ENCODE measurements at places on chromosomes 11 and 22.

GRCh38 chr22:17964643-17965042 lies 59.7 kb downstream of the MICAL3 start:
- no peak for DNase-seq
- H3K36me3 ChIP-seq: peaks cover 2% of the 10 kb centered on the region
- H3K4me3 ChIP-seq: no peak overlapping the region

- H3K27me3 ChIP-seq: no peaks in the 10 kb centered on the region
- H3K36me3 ChIP-seq: no peaks in the 10 kb centered on the region
- H3K4me1 ChIP-seq: no peaks in the 10 kb centered on the region
- H3K27ac ChIP-seq: no peak overlapping the region
- no peak overlapping the region for H3K4me3 ChIP-seq
Measured at GRCh38 chr11:39732001-39732400, 1727.5 kb downstream of the LRRC4C start.

DNA sequence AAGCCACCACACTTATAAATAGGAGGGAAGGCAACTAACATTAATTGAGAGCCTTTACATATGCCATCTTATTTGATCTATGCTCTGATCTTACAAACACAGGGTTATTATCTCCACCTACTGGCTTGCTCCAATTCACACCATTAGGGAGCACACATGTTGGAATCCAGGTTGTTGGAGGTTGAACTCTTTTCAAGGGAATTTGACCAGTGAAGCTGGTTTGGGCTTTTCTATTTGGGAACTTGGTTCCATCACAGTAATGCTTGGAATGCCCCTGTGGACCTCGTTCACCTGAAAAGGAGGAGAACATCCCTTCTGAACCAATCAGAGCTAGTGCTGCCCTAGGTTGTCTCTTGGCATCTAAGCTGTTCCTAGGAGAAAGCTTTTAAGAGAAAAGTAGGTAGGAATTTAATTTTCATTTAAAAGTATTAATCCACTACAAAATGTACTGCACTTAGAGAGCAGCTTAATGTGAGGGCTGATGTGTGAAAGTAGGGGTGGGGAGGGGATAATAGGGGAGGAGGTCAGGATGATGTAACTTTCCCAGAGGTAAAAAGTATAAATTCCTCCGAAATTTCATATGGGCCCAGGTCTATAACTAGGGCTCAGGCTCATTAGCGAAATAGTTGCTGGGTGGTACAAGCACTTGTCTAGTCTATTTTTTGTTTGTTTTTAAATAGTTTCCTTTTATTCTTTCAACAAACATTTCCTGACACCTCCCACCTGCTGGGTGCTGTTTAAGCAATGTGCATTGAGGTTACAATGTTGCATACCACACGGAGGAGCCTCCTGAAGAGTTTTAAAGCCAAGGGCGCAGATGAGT lies 7.6 kb upstream of the MICAL2 start:
- H3K27ac ChIP-seq: no peak overlapping the region
- DNase-seq: no peak
- H3K4me3 ChIP-seq: no peak overlapping the region

DNA sequence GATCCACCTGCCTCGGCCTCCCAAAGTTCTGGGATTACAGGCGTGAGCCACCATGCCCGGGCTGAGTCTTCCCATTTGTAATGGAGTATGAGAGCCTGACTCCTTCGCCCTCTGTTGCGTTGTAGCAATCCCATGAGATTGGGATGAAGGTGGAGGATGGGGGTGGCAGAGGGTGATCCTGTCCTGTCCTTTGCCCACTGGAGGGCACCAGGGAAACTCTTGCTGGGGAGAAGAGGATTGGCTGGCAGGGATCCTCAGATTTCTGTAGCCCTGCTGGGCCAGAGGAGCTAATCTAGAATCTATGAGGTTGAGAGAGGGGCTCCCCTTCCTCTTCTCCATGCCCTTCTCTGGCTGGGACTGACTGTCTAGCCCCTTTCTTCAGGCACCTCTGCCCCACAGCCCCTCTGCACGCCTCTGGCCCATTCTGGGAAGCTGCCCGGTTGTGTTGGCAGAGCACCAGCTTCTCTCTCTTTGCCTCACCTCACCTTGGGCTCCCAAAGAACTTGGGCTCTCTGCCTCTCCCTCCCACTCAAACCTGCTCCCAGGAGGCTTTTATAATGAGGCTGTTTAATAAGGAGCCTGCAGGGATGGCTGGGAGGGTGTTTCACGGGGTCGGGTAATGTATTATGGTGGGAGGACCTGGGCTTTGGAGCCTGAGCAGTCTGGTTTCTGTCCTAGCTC lies 9.5 kb upstream of the CATSPER1 start:
- no peaks in the 10 kb centered on the region for H3K27me3 ChIP-seq
- no peak overlapping the region for H3K4me3 ChIP-seq
- no peaks in the 10 kb centered on the region for H3K4me1 ChIP-seq
- H3K27ac ChIP-seq: no peak overlapping the region
- DNase-seq: no peak
- no peaks in the 10 kb centered on the region for H3K36me3 ChIP-seq

- peak overlapping the region; percentile 45 for H3K27ac ChIP-seq
- H3K4me3 ChIP-seq: no peak overlapping the region
- no peak for DNase-seq
- no peaks in the 10 kb centered on the region for H3K27me3 ChIP-seq
- no peaks in the 10 kb centered on the region for H3K36me3 ChIP-seq
- peaks cover 8% of the 10 kb centered on the region for H3K4me1 ChIP-seq
Measured at GRCh38 chr22:38881997-38882879, 10.2 kb upstream of the CBX6 start.

DNA sequence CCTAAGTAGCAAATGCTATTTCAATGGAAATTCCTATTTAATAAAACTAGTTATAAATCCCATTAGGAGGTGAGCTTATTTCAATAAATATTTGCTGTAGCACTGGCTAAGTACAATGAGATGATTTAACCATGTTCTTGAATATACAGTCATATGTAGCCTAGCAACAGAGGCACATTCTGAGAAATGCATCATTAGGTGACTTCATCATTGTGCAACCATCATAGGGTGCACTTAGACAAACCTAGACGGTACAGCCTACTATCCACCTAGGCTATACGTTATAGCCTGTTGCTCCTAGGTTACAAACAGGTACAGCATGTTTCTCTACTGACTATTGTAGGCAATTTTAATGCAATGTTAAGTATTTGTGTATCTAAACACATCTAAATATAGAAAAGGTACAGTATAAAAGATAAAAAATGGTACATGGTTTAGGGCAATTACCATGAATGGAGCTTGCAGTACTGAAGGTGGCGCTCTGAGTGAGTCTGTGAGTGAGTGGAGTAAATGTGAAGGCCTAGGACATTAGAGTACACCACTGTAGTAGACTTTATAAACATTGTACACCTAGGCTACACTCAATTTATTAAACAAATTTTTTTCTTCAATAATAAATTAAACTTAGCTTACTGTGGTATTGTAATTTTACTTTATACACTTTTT lies 350.1 kb downstream of the CASP12 start:
- no peaks in the 10 kb centered on the region for H3K4me1 ChIP-seq
- DNase-seq: no peak
- no peak overlapping the region for H3K27ac ChIP-seq

DNA sequence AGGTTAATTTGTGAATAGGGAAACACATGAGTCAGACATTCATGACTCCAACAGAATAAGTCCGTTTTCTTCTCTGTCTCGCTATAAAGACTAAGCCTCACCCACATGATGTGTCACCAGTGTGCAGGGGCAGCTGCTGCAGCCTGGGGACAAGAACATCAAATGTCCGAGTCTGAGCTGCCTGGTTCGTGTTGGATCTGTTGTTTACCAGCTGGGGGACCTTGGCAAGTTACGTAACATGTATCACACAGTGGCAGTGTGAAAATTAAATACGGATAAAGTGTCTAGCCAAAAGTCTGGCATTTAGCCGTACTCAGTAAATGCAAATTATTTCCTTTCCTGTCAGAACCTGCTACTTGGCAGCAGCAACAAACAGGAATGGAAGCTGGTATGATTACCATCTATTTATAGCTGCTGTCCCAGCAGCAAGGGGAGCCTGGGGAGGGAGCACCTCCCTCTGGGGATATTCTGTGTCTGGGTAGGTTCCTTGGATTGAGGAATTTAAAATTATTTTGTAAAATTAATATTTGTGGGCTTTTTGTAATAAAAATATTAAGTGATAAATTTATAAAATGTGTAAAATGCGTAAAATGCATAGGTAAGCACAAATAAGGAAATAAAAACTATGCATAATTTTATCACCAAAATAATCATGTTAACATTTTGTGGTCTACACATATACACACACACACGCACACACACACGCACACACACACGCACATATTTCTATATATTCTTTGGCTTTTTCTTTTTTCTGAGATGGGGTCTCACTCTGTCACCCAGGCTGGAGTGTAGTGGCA lies 1.3 kb upstream of the CLDN25 start:
- no peak overlapping the region for H3K4me3 ChIP-seq
- no peaks in the 10 kb centered on the region for H3K36me3 ChIP-seq
- H3K4me1 ChIP-seq: peaks cover 17% of the 10 kb centered on the region
- peak; percentile 89 for DNase-seq
- no peak overlapping the region for H3K27ac ChIP-seq

- no peaks in the 10 kb centered on the region for H3K27me3 ChIP-seq
- no peak for DNase-seq
- no peaks in the 10 kb centered on the region for H3K4me1 ChIP-seq
- H3K27ac ChIP-seq: no peak overlapping the region
- peaks cover 6% of the 10 kb centered on the region for H3K36me3 ChIP-seq
- no peak overlapping the region for H3K4me3 ChIP-seq
Measured at GRCh38 chr22:48706934-48707762, 1120.5 kb downstream of the BRD1 start.

GRCh38 chr11:121656328-121657090 lies 203.7 kb upstream of the SORL1-AS1 start:
- no peak for DNase-seq
- H3K4me1 ChIP-seq: peaks cover 38% of the 10 kb centered on the region
- H3K27me3 ChIP-seq: no peaks in the 10 kb centered on the region
- no peaks in the 10 kb centered on the region for H3K36me3 ChIP-seq
- H3K4me3 ChIP-seq: peak overlapping the region; percentile 49
- peak overlapping the region; percentile 96 for H3K27ac ChIP-seq

DNA sequence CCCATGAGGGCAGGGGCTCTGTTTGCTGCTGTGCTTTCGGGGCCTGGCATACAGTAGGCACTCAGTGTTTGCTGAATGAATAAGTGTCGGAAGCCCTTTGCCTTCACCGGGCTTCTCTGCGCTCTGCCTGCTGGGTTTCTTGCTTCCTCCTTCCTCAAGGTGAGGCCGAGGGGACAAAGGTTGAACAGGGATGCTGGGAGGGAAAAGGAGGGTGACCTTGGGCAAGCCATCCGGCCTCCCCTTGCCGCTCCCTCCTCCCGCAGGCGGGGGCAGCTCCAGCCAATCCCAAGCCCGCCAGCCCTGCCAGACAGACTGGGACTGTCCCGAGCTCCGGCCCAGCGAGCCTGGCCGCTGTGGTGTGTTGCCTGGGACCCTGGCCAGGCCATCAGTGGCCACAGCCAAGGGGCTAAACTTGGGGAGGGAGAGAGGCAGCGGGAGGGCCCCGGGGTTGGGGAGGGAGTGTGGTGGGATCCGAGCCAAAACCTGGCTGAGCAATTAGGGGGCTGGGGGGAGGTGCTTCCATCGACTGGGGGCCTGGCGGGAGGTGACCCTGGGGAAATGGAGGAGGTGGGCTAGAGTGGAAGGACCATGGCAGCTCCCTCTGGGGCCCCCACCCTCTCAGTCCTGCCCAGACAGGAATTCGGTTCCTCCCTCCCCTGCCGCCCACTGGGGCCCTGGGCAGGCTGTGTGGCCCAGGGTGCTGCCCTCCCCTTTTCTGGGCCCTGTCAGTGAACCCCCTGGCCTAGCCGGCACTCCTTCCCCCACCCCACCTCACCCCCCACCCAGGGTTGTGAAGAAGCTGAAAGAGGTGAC lies 3.4 kb upstream of the RCOR2 start:
- no peak overlapping the region for H3K4me3 ChIP-seq
- no peaks in the 10 kb centered on the region for H3K36me3 ChIP-seq
- H3K27ac ChIP-seq: no peak overlapping the region
- no peaks in the 10 kb centered on the region for H3K27me3 ChIP-seq
- DNase-seq: no peak
- H3K4me1 ChIP-seq: peaks cover 23% of the 10 kb centered on the region

DNA sequence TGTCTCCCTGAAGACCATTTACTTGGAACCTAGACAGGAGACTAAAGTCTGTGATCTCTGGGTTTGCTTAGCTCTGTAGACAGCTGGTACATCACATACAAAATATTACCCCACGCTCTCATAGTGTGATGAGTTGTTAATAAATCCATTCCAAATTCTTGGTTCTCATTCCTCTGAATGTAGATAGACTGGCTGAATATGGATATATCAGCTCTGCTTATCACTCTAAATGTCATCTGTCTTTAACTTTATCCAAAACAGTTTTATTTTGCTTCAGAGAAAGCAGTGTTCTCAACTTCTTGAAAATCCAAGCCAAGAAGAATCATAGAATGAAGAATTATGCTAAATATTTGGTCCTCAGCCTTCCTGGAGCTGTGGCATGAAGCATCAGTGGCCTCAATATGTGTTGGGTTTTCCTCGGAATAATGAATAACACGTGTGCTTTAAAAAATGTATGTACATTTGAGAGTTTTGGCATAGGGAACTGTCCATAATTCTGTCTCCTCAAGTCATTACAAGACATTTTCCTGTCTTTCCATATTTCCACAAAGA lies 10.5 kb upstream of the LDLRAD3 start:
- H3K4me3 ChIP-seq: no peak overlapping the region
- no peak overlapping the region for H3K27ac ChIP-seq
- no peaks in the 10 kb centered on the region for H3K4me1 ChIP-seq
- no peaks in the 10 kb centered on the region for H3K36me3 ChIP-seq

GRCh38 chr11:58625826-58626460 lies 3.5 kb downstream of the CNTF start:
- no peak overlapping the region for H3K27ac ChIP-seq
- H3K27me3 ChIP-seq: no peaks in the 10 kb centered on the region
- DNase-seq: no peak
- H3K4me3 ChIP-seq: no peak overlapping the region

DNA sequence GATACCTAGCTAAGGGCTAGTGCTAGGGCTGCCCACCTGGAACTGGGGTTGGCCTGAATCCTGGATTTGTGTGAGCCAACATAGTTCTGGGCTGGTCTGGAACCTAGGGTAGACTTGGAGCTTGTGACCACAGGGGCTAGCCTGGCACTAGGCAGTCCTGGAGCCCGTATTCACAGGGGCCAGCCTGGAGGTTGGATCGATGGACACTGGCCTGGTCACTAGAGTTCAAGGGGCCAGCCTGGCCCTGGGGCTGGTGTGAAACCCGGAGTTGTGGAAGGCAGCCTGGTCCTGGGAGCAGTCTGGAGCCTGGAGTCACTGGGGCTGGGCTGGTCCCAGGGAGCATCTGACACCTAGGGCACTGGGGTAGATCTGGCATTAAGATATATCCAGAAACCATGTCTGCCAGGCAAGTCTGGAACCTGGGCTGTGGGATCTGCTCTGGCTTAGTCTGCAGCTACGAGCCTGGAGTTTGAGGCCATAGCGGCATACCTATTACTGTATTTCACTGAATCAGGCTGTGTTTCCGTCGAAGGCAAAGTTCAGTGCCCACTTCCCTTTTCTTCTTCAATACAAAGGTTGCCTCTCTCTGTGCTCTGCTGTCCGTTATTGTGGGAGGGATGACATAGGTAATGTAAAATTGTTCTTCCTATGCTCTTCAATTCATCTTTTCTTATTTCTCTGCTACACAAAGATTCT lies 9.1 kb upstream of the GLYATL1B start:
- no peak for DNase-seq
- H3K27me3 ChIP-seq: peaks cover 27% of the 10 kb centered on the region
- H3K4me1 ChIP-seq: no peaks in the 10 kb centered on the region

- no peak overlapping the region for H3K27ac ChIP-seq
- no peaks in the 10 kb centered on the region for H3K36me3 ChIP-seq
- H3K4me1 ChIP-seq: no peaks in the 10 kb centered on the region
- H3K4me3 ChIP-seq: no peak overlapping the region
- H3K27me3 ChIP-seq: no peaks in the 10 kb centered on the region
Measured at GRCh38 chr11:69494851-69495250, 13.4 kb downstream of the LINC01488 start.
